ENCODE measurements at places on chromosomes 1 and 21.

- DNase-seq: no peak
Observed at GRCh38 chr21:16186742-16187141, 457.0 kb downstream of the USP25 start.

GRCh38 chr1:25550683-25551310 lies 7.4 kb downstream of the LDLRAP1 start:
- no peak for DNase-seq

GRCh38 chr1:92519043-92519442 lies 32.3 kb upstream of the GFI1 start:
- DNase-seq: no peak

GRCh38 chr1:147243841-147244240 lies 1.4 kb downstream of the CHD1L start:
- DNase-seq: no peak

DNA sequence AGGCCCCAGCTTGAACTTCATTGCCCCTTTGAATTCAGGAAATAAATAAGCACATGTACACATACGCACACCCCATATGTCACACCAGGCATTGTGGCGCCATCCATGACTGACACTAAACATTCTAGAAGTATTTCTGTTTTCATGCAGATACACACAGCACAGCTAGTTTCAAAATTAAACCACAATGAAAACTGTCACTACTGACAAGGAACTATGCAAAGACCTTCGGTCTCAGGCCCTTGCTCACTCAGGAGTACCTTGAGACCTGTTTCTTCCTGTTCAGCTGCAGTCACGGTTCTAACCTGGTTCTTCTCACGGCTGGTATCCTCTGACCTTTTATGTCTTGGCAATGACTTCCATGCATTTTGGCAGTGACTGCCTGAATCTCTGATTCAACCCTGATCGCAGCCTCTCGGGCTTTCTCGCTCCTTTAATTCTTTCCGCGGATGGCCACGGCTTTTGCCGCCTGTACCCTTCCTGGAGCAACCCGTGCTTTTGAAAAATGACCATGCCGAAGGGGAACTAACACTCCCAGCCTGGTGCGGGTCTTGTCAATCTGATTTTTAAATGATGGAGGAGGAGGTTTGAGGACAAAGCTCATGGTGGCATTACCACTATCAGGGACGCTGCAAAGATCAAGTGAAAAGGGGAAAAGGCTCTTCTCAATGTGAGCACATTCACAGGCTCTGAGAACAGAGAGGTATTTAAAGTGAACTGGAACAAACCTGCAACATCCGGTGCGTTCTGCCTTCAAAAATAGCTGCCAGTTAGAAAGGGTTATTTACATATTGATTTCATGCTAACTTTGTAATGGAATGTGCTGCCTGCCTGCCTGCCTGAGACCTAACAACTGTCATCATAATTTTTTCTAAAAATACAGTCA lies 384.6 kb downstream of the RRAGC start:
- DNase-seq: no peak

Data from activated naive CD8-positive, alpha-beta T cell treated with anti-CD3 and anti-CD28 coated beads, Interleukin-2, amount 50 U/mL, for 16 hours (primary cell).